ENCODE measurements at places on chromosomes 16 and 17. TPM values are rescaled to one million over a fixed set of nuclear protein-coding genes. Genes with fewer than 3 reads are reported as not detected.

- peak; percentile 97 for DNase-seq
Measured at GRCh38 chr17:35460354-35460851, 11.8 kb upstream of the SLFN13 start.

The CSH2 gene
- total RNA-seq: 0.57 TPM

DNA sequence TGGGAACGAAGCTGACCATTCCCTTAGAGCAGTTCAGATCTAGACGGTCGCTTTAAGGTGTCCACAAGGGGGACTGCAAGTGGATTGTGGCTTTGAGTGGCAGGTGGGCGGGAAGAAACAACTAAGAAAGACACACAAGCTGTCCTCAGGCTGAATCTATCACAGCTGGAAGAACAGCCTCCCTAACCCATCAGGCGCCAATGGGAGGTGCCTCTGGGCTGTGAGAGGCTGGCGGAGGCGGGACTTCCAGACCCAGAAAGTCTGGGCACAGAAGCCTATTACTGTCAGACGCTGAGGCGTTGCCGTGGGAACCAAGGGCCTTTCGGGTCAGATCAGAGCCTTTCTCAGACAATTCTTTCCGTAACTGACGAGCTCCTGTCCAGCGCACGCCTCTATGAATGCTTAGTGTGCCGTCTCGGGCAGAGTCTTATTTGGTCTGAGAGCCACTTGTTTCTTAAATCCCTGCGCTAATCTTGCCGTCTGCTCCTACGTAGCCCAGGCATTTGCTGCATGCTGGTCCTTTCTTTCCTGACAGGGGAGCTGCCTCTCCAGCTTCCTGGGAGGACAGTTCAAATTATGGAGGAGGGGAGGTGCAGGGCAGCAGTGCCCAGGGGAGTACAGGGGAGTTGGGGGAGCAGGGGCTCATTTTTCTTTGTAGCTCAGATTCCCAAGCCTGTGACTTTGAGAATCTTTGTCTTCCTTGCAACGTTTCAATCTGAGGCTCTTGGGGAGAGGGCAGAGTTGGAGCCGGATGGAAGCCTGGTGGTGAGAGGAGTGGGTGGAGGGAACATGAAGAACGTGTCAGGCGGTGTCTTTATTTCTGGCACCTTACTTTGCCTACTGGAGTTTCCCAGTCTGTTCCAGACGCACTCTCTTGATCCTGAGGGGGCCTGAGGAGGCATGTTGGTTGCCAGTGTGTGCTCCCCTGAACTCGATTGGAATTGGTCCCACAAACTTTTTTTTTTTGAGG lies 618.7 kb downstream of the KCNJ18 start:
- DNase-seq: no peak

GRCh38 chr17:69506489-69506888 lies 92.0 kb downstream of the MAP2K6 start:
- DNase-seq: no peak

DNA sequence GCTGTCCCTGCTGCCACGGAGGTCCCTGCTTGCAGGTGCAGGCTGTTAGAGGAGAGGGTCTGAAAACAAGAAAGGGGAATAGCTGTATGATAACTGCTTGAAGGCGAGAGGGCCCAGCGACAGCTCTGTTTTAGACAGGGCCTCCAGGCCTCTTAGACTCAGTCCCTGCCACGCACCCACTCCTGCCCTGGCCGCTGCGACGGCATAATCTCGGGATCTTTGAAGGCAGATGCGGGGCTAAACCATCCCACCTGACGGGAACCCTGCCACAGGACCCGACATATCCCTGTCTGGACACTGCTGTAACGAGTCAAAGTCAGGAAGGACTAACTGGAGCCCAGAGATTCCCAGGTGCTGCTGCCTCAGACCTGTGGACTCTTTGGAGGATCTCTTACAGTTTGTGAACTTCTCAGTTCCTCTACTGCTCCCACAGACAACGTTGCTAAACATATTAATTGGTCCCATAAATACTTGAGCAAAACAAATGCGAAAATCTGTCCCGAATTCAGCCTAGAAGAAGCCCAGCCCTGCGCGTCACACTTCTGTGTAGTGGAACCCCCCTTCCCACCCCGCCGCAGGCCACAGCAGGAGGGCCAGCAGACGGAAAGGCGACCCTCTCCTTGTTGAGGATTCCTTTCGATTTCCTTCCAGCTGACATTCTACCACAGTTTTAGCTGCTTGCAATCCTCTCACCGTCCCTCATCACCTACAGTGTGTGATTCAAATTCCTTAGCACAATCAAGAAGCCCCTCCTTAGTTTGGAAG lies 998 bp upstream of the TMEM11 start:
- DNase-seq: peak; percentile 91

The KRTAP4-5 gene
- total RNA-seq: not detected

- DNase-seq: no peak
Measured at GRCh38 chr16:89452241-89452640, 38.1 kb downstream of the ANKRD11 start.

GRCh38 chr17:49452201-49452600 lies 37.5 kb upstream of the PHB1 start:
- DNase-seq: peak; percentile 65

DNA sequence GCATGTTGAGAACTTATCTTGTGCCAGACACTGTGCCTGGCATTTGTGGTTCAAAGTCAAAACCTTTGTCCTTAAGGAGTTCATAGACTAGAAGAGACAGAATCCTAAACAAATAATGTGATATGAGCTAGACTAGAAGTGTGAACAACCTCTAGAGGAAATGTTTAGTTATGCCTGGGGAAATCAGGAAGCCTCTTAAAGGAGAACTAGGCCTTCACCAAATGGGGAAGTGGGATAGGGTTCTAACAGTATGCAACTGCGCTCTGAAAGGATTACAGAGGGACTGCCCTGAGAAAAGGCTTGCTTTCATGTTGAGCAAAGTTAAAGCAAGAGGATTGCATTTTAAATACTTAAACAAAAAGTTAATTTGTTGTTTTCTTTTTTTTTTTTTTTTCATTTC lies 4.9 kb downstream of the RUNDC1 start:
- DNase-seq: no peak

The SLC46A1 gene
- total RNA-seq: 4.9 TPM

DNA sequence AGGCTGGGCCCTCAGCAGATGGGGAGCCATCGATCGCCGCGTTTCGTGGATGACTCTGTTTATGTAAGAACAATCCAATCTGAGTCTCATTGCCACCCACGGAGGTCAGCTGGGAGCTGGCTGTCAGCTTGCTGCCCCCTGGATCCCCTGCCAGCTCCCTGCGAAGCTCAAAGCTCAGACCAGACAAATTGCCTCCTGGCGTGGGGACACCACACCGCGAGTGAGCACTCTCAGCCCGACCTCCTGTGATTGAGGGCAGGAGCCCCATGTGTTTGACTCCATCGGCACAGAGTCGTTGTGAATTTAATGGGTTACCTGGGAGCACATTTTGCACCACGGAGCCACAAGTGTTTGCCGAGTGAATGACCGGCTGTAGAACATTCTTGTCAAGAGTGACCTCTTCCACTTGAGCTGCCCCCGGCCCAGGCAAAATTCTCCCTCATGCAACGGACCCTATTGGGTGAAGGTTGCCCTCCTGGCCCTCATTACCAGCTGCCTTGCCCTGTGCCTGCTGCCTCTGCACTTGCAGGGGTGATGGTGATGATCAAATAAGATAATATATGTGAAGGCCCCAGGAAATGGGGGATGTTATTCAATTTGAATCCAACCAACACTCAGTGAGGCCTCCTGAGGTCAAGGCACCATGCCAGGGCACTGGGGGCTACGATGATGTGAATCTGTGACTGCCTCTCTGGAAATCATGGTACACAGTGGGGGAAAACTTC lies 7.6 kb upstream of the GFAP start:
- peak; percentile 61 for DNase-seq

The HBA2 gene
- 1.2 TPM for total RNA-seq

The NRN1L gene
- 7.3 TPM for total RNA-seq

- no peak for DNase-seq
Measured at GRCh38 chr17:17942846-17943245, 29.4 kb downstream of the TOM1L2 start.

The CDT1 gene
- total RNA-seq: 69.4 TPM

The TAT gene
- 0.07 TPM for total RNA-seq

DNA sequence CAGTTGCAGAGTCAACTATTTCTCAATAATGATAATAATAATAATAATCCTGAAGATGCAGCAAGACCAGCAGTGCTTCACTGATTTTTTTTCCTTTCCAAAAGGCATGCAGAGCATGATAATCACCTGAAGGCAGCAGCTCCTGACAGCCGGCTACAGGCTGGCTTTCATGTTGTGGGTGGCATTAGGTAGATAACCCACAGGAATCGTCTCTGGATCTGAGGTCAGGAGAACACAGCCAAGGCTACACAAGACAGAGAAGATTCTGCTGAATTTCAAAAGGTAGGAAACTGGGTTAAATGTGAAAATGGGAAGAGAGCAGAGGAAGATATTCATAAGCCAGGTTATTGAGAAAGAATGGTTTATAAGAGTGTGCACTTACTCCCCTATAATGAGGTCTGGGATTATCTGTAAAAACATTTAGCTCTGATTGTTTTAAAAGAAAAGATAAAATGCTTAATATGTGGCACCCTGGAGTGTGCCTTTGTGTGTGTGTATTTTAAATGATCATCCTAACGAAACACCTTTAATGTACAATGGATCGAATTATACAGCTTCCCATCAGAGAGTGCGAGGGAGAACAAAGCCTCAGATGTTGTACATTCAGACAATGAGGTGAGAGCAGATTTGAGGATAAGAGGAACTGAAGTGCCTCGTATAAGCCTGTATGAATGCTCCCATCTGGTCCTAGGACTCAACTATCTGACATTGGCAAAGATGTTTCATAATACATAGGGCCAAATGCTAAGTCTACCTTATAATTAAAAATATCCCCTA lies 273.1 kb downstream of the PHKB start:
- no peak for DNase-seq

DNA sequence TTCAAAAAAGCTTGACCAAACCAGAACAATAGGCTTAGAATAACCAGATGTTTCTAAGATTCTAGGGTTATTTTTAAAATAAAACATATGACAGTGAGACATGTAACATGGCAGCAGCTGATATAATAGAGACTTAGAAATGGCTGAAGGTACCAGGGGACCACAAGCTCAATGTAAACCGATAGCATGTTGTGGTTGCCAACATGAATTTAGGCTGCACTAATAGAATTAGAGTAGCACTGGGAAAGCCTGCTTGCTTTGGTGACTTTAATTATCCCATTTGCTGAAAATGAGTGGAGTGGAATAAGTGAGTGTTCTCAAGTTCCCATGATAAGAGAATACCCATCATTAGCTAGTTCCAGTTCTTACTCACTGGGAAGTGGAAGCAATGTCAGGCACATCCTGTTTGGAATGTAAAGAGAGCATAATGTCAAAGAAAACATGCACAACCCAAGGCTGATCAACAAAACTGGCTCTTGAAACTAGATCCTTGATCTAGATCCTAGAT lies 621.2 kb upstream of the CDH5 start:
- no peak for DNase-seq

DNA sequence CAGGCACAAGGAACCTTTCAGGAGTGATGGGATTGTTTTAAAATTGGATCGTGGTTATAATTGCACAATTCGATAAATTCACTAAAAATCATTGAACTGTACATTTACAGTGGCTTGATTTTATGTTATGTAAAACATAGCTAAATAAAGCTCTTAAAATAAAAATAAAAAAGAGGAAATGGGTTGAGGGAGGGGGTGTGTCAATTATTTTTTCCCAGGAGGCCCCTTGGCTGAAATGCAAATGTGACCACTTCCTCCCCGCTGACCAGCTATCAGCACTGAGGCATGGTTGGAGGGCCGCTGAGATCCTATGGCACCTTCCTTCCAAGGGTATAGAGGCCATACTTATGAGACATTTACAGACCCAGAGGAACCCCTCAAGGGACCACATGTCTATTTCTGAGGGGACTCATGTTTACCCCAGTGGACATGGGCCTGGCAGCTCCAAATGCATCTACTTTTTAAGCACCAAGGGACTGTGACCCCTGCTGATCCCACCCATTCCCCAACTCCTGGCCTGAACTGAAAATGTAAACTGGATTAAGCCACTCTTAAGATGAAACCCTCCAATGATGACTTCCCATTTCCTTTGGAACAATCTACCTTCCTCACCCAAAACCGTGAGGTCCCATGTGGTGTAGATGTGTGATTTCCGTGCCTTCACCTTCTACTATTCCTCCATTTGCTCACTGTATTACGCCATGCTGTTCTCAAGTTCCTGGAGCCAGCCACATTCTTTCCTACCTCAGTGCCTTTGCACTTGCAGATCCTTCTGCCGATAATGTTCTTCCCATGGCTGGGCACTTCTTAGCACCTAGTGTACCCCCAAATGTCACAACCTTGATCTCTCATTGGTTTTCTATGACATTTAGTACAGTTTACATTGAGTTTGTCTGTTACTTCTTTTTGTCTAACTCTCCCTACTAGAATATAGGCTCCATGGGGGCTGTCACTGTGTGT lies 2.8 kb upstream of the IL21R start:
- no peak for DNase-seq

The RAB37 gene
- total RNA-seq: 8.4 TPM

The TMIGD1 gene
- total RNA-seq: not detected

GRCh38 chr17:60641810-60642220 lies 35.8 kb upstream of the BCAS3 start:
- peak; percentile 85 for DNase-seq

The CDH16 gene
- not detected for total RNA-seq

The TMEM114 gene
- total RNA-seq: not detected

The CBLN1 gene
- 0.14 TPM for total RNA-seq

DNA sequence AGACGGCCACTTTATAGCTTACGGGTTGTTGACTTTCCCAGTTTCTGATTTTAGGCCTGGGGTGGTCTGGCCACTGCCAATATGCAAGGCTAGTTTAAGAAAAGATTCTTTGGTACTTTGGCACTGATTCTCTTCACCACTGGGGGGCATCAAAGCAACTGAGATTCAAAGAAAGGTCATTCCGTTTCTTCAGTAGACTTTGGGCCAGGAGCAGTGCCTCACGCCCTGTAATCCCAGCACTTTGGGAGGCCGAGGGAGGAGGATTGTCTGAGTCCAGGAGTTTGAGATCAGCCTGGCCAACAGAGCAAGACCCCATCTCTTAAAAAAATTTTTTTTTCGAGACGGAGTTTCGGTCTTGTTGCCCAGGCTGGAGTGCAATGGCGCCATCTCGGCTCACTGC lies 53.0 kb downstream of the RPA1 start:
- peak; percentile 82 for DNase-seq

The TEKT5 gene
- 0.31 TPM for total RNA-seq

DNA sequence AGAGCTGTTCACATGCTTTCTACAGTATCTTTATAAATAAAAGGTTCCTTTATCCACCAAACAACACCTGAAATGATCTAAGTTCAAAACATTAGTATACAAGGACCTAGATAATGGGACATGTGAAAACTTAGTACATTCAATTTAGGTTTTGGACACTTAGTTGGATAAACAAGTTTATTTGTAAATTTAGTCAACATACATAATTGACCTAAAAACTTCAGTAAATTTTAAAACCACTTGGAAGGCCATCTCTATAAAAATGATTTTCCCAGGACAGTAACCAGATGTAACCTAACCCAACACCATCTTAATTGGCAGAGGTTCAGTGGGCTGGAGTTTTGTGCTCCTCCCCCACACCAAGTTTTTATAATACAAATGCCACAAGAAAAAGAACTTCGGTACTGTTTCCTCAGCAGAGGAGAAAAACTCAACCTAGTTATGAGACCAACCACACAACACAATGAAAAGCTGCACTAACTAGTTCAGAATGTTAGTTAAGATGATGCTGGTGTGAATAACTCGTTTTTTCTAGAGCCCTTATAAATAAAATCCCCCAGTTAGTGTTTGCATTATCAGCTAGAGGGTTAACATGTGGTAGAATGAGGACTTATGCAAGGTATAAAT lies 7.2 kb upstream of the UNK start:
- no peak for DNase-seq

All from endodermal cell (in vitro differentiated cells).